ENCODE measurements at places on chromosomes 6 and 20.
A peak's percentile ranks its signal among the peaks of the same experiment; 100 is the strongest.

DNA sequence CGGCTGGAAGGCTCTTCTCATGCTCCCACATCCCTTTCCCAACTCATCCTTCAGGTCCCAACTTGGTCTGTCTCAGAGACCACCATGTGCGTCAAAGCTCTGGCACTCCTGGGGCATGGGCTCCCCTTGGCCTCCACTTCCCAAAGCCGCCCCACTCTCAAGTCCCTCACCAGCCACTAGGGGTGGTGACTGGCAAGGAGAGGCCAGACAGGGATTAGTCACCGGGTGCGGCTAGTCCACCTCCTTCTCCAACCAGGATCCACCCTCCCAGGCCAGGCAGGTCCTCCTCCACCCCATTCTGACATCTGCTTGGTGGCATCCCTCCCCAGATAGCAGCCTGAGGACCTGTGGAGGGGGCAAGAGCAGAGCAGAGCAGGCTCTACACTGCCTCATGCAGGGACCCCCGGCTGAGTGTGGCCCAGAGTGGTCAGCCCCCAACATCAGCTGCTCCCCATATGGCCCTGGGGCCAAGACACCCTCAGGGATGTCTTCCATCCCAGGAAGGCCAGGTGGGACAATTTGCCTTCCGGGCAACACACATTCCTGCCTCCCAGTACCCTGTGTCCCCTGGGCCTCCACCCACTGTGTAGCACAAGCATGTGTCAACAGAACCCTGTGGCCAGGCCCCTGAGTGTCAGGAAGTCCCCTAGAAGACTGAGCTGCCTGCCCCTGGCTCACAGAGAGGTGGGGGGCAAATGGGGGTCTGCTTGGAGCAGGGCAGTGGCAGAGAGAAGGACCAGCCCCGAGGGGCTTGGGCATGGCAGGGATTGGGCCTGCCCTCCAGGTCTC lies 29.2 kb downstream of the YTHDF1 start:
- DNase-seq, result no peak

DNA sequence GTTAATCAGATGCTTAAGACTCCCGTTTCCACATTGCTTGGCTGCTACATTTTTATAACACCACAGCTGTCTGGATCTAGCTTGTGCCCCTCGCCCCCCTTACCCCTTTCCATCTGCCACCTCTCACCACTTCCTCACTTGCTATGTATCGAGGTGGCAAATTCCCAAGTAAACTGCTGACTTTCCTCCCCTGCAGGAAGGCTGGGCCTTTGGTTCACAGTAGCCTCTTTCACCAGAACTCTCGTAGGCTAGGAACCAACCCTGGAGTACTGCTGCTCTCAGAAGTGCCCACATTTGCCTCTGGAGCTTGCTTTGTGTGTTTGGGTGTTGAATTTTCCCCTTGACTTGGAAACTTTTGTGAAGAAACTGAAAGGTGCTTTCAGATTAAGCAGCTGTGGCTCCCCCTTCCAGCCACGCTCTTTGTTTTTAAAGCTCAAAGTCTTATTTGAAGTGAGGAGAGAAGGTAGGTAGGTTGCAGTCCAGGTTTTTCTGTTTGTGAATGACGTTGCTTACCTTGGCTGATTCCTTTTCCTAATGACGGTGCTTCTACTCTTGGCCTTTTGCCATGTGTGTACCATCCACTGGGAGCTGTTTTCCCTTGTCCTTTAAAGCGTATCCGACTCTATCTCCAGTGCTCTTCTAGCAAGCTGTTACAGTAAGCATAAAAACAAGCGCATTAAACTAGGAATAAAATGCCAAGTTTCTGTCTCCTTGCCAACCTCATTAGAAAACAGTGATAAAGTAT lies 90.4 kb downstream of the CARMIL1 start:
- DNase-seq, result no peak

DNA sequence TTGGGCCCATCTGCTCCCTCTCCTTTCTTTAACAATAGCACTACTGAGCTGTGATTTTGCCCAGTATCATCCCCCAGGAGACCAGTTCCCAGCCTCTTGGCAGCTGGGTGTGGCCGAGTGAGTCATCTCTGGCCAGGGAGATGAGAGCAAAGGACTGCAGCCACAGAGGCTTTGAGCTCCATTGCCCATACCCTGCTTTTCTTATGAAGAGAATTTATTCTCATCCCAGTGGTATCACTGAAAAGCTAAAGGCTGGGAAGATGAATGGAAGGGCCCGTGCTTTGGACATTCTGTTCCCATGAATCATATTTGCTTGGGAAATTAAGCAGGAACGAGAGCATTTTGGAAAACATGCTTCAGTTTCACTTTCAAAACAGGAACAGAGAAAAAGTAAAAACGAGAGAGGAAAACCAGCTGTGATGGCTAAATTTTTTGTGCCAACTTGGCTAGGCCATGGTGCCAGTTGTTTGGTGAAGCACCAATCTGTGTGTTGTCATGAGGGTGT lies 14.9 kb downstream of the CST3 start:
- no peak for DNase-seq

GRCh38 chr6:27297857-27298730 lies 14.0 kb downstream of the POM121L2 start:
- no peak for DNase-seq

- DNase-seq, result no peak
Observed at GRCh38 chr6:139254196-139254595, 37.6 kb downstream of the TXLNB start.

- DNase-seq, result peak; percentile 30
Observed at GRCh38 chr6:169799474-169799926, 48.1 kb downstream of the ERMARD start.

DNA sequence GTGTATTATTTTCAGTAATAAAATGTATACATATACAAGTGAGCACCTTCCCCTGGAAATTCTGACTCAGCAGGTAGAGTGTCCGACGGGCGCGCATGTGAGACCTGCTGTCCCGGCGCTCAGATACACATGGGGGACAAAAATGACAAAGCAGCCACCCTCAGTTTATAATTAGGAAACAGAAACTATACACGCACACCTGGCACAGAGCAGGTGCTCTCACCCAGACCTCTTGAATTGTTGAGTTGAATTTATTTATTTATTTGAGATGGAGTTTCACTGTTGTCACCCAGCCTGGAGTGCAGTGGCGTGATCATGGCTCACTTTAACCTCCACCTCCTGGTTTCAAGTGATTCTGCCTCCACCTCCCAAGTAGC lies 180.4 kb downstream of the ZDHHC14 start:
- no peak for DNase-seq

DNA sequence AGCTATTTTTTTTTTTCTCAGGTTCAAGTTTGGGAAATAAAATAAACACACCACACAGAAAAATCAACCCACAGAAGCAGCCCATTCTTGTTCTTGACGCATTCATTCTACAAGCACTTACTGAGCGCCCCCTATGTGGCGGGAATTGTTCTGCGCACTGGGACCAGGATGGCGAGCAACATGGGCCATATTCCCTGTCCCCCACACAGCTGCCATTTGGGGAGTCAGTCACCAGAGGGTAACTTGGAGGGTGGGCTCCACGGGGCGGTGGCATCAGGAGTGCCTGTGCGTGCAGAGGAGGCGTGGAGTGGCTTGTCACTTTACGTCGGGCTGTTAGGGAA lies 185.0 kb upstream of the PDE10A start:
- DNase-seq, result no peak

- DNase-seq, result no peak
Observed at GRCh38 chr20:46398963-46399362, 7.5 kb downstream of the ELMO2 start.

DNA sequence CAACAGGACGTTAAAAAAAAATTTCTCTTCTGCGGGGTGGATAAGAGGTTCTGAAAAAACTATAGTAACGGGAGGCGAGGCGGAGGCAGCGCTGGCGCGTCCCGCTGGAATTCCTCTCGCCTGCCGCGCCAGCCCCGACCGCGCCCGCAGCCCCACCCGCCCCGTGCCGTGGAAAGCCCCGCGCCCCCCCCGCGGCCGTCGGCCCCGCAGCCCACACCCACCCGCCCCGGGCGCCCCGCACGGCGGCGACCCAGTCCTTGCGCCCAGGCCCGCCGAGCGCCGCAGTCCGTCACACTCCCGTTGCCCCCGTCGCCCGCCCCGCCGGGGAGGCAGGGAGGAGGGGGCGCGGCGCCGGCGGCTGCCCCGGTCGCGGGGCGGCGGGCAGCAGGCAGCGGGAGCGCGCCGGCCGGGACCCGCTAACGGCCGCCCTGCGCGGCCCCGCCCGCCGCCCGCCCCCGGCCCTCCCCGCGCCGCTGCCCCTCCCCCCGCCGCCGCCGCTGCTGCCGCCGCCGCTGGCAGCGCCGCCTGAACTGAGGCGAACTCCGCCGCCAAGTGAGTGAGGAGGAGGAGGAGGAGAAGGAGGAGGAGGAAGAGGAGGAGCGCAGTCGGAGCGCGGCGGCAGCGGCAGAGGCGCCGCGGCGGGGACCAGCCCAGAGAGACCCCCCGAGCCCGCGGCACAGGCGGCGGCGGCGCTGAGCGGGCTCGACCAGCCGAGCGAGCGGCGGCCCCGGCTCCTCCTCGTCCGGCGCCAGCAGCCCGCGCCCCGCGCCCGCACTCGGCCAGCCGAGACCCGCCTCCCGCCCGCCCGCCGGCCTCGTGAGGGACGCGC lies at the start of gene QKI:
Gene QKI (plus strand): TSS at position 602 of the 829 bp plus-strand sequence. CDS start 476 bp downstream, outside the sequence.
- peak; percentile 89 for DNase-seq

DNA sequence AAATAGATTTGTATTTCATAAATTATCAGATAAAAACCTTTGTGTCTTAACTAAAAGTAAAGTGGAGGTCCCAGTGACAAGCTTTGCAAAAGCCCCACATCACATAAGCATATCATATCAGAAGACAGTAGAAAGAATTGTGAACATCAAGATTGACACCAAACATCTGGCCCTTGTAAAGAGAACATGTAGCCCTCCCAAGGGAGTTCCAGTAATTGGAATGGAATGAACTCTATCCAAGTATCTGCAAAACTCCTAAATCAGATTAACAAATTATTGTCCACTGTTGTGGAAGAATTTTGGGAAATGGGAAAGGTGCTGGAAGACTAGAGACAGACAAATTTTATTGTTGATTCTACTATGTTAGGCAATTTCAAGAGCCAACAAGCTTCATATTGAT lies 268.8 kb downstream of the KCNQ5 start:
- no peak for DNase-seq

- no peak for DNase-seq
Observed at GRCh38 chr6:6781172-6781872, 192.8 kb downstream of the LY86 start.

GRCh38 chr6:99838607-99839006 lies 155.4 kb downstream of the MCHR2 start:
- DNase-seq, result no peak

- no peak for DNase-seq
Observed at GRCh38 chr20:54176610-54177009, 2.8 kb upstream of the CYP24A1 start.

DNA sequence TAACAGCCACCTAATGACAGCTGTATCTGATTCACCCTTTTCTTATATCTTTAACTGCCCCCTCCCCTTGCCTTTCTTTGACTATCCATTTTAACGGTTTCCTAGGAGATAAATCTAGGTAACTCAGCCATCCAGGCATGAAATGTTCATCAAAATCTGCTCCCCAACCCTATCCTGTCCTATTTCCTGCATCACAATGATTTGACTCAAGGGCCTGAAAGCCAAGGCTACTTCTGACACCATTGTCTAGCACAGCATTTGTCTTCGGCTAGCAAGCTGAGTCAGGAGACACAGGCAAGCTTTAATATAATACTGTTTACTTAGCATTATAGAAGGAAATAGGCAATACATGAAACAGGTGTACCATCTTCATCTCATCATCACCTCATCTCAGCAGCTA lies 31.6 kb upstream of the MANEA start:
- DNase-seq, result no peak

DNA sequence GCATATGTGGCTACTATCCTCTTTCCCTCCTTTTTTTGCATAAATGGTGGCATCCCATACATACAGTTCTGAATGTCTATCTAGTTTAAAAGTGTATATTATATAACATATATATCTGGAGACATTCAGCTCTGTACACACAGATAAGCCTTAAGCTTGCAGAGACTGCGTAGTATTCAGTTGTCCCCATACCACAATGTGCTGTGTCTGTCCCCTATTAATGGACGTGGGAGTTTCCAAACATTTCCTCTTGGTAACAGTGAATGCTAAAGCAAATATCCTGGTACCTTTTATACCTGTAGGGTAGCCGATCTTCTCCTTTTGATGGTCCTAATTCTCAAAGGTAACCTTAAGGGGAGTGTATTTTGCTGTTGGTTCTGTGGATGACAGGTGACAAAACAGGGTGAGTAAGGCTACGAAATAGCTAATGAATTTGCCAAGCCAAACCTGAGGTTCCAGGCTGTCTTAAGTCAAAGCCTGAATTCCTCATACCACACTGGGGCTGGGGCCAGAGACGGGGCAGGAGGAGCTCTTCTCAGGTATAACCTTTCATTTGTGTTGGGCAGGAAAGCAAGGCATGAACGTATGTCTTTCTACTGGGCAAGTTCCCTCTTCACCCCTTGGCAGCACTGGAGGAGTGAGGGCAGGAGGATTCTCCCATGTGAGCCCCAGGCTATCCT lies 7.8 kb upstream of the C2 start:
- no peak for DNase-seq

- DNase-seq, result no peak
Observed at GRCh38 chr20:13672690-13673089, 34.0 kb upstream of the TASP1 start.

GRCh38 chr20:1405801-1406200 lies 12.9 kb upstream of the FKBP1A start:
- DNase-seq, result no peak
